ENCODE measurements at places on chromosomes 7 and 10.

- DNase-seq, result peak; percentile 63
These were observed 744 bp downstream of the FRAT2 start for GRCh38 chr10:97333601-97334369.

- DNase-seq, result no peak
These were observed 30.2 kb downstream of the CHN2 start for GRCh38 chr7:29224726-29225125.

- no peak for DNase-seq
These were observed 30.5 kb downstream of the IPMK start for GRCh38 chr10:58237014-58237834.

DNA sequence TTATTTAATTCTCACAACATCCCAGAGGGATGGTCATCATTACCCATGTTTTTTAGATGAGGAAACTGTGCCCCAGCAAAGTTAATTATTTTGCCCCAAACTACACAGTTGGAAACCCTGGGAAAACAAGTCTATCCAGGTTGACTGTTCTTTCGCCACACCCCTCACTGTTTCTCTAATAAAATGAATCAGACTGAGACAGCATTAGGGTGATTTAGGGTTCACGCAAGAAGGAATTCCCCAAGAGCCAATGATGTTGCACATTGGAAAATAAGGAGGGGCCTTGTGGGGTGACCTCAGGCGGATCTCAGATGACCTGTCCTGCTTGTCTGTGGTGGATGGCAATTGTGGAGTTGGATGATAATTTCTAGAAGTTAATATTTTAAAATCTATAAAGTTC lies 135.7 kb upstream of the TBX20 start:
- no peak for DNase-seq

DNA sequence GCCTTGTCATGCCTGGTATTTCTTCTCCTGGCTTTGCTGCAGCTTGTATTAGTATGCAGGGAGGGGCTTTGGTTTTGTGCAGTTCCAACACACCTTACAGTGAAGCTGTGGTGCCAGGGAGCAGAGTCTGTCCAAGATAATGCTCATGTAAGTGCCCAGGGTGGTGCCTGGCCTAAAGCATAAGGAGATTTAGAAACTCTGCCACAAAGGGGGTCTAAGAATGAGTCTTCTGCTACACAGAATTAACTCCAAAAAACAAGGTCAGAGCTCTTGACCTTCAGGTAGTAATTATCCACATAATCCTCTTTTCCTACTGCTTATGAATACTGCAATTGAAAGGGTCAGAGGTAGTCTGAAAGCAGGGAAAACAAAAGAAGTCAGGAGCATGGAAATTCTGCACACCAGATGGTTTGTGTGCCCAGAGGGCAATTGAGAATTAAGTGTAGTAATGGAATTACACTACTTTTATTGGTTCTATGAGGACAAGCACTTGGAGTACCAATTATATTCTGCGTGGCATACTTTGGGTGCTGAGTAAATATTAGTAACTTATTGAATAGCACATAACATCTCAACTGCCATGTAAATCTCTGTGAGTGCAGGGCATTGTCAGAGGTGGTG lies 121.5 kb downstream of the KAT6B start:
- peak; percentile 30 for DNase-seq

- DNase-seq, result no peak
These were observed 342.7 kb downstream of the CXCL12 start for GRCh38 chr10:44042075-44042770.

DNA sequence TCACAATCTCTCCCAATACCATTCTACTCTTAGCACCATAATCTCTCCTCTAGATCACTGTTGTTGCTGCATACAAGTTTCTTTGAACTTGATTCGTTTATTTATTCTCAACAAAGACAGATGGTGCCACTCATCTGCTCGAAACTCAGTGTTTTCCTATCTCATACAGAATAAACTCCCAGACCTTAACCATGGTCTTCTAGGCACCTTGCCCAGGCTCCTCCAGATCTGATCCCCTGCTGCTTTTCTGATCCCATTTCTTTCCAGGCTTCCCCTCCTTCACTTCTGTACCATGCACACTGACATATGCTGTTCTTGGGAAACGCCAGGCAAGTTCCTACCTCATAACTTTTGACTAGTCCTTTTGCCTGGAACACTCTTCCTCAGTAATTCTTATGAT lies 645.7 kb downstream of the DNAJB9 start:
- no peak for DNase-seq

- DNase-seq, result no peak
These were observed 42.0 kb upstream of the RHOBTB1 start for GRCh38 chr10:60985951-60986350.

DNA sequence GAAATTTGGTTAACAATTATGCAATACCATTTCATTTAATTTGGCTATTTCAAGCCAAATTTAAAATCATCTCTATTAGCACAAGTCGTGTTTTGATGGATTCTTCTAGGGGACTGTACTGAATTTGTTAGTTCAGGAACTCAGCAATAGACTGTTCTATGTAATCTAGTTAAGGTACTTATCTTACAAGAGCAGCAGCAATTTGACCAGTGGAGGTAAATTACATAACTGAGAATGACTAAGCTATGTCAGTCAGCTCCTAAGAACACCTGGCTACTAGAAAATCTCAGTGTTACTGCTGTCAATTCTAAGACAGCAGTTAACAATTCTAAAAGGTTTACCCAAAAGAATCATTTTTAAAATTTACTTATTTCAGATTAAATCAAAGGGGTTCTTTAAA lies 513.9 kb upstream of the ZWINT start:
- no peak for DNase-seq

DNA sequence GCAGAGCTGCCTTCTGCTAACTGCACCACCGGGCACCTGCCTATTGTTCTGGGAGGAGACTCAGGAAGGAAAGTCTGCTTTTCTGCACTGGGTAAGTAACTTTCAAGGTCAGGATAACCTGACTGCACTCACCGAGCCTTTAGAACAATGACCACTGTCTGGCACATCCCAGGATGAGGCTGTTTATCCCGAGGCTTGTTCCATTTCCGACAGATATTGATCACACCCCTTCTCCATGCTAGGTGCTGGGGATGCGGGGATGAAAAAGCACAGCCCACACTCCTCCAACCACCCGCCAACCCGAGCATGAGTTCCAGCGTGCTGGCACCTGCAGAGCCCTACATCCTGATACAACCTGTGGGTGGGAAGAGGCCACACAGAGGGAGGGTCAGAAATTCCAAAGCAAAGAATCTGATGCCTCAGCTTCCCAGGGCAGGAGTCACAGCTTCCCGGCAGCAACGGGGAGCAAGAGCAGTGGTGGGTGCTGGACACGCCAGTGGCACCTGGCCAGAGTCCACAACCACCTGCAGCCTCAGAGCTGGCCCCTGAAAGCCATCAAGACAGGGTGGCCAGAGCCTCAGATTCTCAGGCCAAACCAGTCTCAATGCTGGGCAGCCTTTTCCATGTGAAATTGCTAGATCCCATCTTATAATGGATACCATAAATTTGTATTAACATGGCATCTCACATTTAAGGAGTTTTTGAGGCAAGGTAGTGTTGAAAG lies 34.9 kb upstream of the CNPY1 start:
- DNase-seq, result peak; percentile 52

- DNase-seq, result no peak
These were observed 27.4 kb downstream of the WIPI2 start for GRCh38 chr7:5217396-5217795.

- no peak for DNase-seq
These were observed 271.7 kb upstream of the MKLN1 start for GRCh38 chr7:131056007-131056406.

DNA sequence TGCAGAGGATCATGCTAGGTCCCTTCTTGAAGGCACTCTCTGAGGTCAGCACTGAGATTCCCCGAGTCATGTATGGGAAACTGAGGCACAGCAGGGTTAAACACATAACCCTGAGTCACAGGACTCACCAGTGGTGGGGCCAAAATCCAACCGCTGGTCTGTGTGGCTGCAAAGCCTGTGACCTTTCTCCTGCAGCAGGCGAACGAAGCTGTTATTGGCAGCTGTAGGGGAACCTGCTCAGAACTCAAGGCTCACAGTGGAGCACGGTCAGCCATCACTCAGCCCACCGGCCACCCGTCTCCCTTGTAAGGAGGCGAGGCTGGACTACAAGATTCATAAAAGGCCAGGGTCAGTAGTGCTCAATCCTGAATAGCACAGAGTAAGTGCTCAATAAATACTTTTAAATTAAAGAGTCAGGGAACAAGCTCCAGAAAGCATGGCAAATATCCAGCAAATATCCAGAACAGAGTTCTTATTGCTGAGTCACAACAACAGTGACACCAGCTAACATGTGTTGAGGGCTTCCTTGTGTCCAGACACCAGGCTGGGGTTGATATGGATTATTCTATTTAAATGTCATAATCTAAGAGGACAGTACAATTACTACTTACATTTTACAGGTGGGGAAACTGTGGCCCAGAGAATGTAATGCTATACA lies 34.9 kb downstream of the CHST15 start:
- DNase-seq, result no peak

- no peak for DNase-seq
These were observed 9.6 kb downstream of the ELMO1 start for GRCh38 chr7:37438906-37439652.

GRCh38 chr10:33201056-33201780 lies 133.2 kb downstream of the NRP1 start:
- DNase-seq, result no peak

DNA sequence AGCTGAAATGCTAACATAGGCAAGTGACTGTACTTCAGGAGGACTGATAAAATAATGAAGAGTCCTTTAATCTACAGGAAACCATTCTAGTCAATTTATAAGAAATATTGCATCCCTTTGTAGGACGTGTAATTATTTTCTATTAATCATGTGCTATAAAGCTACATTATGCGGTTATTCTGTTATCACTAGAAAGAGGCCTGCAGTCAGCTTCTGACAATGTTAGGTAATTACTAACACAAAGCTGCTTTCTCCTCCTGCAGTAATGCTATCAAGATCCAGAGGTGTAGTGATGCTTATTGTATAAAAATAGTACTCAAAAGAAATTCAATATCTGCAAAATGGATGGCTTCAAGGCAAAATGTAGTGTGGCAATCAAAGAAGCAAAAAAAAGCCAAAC lies 191.1 kb downstream of the SKAP2 start:
- DNase-seq, result no peak
